Diencephalon (tissue), 1 donor: ENCODE measurements at places on chromosomes 7 and 10. TPM values are rescaled to one million over a fixed set of nuclear protein-coding genes. Genes with fewer than 3 reads are reported as not detected.

LRGUK gene
- 11.8 TPM for total RNA-seq

GFRA1 gene
- total RNA-seq = 42.7 TPM

NKX1-2 gene
- total RNA-seq = 1.8 TPM

C1QL3 gene
- 18.0 TPM for total RNA-seq

FRMD4A gene
- total RNA-seq = 63.9 TPM

NCAPG2 gene
- 15.9 TPM for total RNA-seq

GTF2IRD1 gene
- 17.5 TPM for total RNA-seq

ACTL6B gene
- 90.4 TPM for total RNA-seq

SUN3 gene
- 0.69 TPM for total RNA-seq

PPP2R2D gene
- total RNA-seq = 62.3 TPM

ZNRF2 gene
- 41.3 TPM for total RNA-seq

PIP gene
- not detected for total RNA-seq

PITX3 gene
- 0.69 TPM for total RNA-seq

LIPK gene
- not detected for total RNA-seq

GPC2 gene
- 49.6 TPM for total RNA-seq

DENND11 gene
- 35.3 TPM for total RNA-seq

PON3 gene
- total RNA-seq = 0.92 TPM

ZNF33B gene
- total RNA-seq = 57.7 TPM

SPOCK2 gene
- 207 TPM for total RNA-seq

CARD11 gene
- 0.46 TPM for total RNA-seq

RAB19 gene
- not detected for total RNA-seq

COL28A1 gene
- 1.4 TPM for total RNA-seq

LGI1 gene
- 52.8 TPM for total RNA-seq

GIMAP8 gene
- 2.8 TPM for total RNA-seq

TMEM106B gene
- total RNA-seq = 75.9 TPM

ACSM6 gene
- not detected for total RNA-seq

ADAM22 gene
- total RNA-seq = 103 TPM

SLC35G1 gene
- 8.5 TPM for total RNA-seq

CLCN1 gene
- total RNA-seq = not detected

WNT8B gene
- total RNA-seq = 0.69 TPM

DOCK1 gene
- total RNA-seq = 39.0 TPM

LIPF gene
- not detected for total RNA-seq

MSS51 gene
- total RNA-seq = 3.5 TPM

SLC18A2 gene
- total RNA-seq = 13.1 TPM

HTR5A gene
- total RNA-seq = 2.5 TPM

MAGI2 gene
- 118 TPM for total RNA-seq

ABCB4 gene
- total RNA-seq = 2.3 TPM

NPY4R gene
- total RNA-seq = 1.2 TPM

ZCCHC24 gene
- 15.2 TPM for total RNA-seq

ITPRID1 gene
- 0.23 TPM for total RNA-seq

ANKRD30A gene
- not detected for total RNA-seq
